Activated B cell treated with CpG ODN at 0.5 μM for 24 hours (primary cell): ENCODE measurements at places on chromosomes 1 and 21. TPM values are rescaled to one million over a fixed set of nuclear protein-coding genes. Genes with fewer than 3 reads are reported as not detected.

DNA sequence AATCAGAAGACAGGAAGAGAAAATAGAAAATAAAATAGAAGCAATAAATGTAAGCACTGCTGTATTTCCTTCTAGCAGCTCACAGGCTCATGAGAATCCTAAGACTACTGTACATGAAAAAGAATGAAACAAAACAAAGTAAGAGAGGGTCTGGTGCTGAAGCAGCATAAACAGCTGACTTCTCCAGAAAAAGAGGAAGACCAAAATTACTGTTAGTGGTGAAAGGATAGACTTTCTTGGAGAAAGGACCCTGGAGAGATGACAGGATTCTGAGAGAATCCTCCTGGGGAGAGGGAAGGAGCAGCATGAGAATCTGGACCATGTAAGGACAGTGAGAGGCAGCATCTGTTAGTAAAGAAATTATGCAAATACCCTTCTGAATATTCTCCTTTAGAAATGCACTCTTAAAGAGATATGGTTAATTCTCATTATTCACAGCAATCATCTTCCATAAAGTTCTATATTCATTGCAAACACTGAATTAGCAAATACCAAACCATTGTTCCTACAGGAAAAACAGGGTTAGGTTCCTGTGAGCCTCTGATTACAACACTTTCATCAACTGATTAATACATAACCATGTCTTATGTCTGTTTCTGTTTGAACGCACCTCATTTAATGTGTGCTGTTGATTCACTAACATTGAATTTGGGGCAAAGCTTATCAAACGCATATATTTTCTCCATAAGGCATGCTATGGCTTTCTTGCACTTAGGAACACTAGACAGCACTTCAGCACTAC, 17.0 kb downstream of the SLC25A24 start:
- no peak for DNase-seq

- DNase-seq, result no peak
These were observed 158.7 kb downstream of the SIPA1L2 start for GRCh38 chr1:232471250-232471649.

GRCh38 chr1:59520194-59520593, 223.3 kb downstream of the FGGY start:
- no peak for DNase-seq

GOLT1A gene
- total RNA-seq, result not detected in 2 replicates
